B cell (primary cell): ENCODE measurements at places on chromosomes 16 and 17.

GRCh38 chr17:4329838-4330237 is 36.6 kb downstream of the UBE2G1 start:
- DNase-seq: no peak

DNA sequence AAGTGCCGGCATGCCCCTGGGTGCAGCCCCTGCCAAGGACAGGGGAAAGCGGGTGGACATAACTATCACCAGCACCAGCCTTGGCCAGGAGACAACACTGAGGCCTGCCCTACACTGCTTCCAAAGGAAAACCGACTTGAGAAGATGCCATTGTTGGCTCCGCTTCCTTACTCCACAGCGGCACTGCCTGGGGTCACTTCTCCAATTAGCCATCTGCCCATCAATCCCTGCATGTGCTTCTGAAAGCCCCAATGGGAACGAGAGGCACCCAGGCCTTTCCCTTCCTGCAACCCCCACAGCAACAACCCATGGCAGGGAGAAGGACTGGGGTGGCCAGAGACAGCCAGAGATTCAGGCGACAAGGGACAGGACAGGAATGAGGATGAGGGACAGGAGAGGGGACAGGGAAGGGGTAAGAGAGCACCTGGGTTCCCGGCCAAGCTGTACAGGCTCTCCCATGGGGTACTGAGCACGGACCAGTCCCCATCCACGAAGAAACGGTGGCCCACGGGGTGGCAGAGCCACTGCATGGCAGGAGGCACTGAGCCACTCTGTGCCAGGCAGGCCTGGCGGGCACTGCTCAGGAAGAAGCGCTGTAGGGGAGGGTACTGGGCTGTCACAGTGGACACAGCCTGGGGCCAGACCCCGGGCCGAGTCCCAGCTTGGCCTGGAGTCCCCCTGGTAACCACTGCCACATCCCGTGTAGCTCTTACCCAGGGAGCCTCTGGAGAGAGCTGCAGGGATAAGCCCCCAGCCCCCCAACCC is 21.2 kb downstream of the SREBF1 start:
- DNase-seq: no peak

GRCh38 chr17:54982399-54982798 is 13.8 kb downstream of the STXBP4 start:
- no peak for DNase-seq

DNA sequence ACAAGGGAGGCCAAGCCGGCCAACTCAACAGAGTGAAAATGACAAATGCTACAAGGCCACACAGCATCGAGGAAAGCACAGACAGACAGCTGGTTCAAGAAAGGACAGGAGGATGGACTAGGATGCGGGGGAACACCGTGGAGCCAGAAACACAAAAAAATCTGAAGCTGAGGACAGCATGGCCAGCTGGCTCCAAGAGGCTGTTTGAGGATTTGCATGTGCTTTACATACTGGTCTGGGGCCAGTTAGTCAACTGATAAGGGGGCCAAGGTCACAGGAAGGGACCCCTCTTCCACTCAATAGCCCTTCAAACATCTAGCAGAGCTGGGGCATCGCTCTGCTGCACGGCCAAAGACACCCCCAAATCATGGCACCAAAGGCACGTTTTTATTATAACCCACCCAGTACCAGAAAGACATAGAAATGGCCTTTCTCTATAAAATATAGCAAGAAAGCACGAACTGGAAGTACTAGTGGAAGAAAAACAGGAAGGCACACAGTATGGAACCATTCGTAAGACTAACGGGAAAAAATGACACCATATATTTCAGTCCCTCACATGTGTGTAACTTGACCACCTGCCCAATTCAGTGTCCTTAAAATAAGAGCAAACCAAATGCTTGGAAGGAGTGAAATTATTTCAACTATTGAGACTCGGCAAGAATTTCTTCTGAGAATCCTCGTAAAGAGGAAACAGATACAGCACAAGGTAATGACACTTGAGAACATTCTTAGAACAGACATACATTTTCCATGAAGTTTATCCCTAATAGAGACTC is 7.8 kb upstream of the SRL start:
- no peak for DNase-seq

DNA sequence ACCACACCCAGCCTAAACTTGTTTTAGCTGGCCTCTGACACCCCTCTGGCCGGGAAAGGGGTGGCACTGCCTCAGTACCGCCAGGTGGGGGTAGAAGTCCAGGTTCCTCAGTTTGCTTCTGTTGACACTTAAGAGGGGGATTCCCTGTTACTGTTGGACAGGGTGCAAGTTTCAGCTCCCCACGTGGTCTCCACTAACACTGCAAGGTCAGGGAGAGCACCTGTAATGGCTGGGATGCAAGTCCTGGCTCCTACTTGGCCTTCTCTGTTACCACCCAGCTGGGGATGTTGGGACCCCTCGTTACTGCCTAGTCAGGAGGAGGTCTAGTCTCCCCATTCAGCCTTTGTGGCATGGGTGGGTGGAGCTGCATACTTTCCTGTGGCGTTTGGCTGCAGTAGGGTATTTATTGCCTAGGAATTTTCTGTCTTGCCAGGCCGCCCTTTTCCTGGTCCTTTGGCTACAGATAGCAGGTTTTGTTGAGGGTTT is 10.6 kb upstream of the MFAP4 start:
- no peak for DNase-seq

GRCh38 chr16:10999300-10999699 is 54.9 kb downstream of the CLEC16A start:
- no peak for DNase-seq

DNA sequence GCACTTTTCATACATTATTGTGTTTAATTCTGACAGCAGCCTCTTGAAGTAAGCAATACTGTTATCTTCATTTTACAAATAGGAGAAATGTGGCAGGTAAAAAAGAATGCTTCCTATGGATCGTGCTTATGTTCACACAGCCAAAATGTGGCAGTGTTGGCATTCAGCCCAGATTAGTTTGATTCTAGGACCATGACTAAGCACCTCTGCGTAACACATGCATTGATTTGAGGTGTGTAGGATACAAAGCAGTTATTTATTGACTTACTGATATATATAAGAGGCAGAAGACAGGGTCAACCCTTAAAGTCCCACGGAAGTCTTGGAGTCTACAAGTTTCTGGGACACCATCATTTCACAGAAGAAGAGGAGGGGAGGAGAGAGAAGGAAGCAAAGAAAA is 1144.4 kb upstream of the GOT2 start:
- no peak for DNase-seq

GRCh38 chr16:88007321-88007731 is 56.1 kb downstream of the BANP start:
- DNase-seq: no peak
